ENCODE measurements at places on chromosomes 11 and 22. TPM values are rescaled to one million over a fixed set of nuclear protein-coding genes. Genes with fewer than 3 reads are reported as not detected.

DNA sequence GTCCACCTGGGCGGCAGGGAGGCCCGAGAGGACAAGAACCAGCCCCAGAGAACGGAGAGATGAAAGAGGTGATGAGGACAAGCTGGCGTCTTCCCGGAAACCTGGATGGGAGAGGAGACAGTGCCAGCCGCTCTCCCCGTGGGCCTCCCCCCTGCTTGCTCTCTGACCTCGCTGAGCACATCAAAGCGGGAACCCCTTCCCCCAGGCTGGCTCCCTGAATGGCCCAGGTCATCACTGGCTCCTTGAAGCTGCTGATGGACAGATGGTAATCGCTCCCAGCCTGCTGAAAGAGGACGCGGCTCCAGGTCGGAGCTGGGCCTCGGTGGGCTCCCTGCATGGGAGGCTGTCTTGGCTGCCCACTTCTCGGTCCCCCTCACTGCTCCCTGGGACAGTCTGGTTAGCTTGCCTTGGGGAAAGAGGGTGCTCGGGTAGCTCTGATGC, 18.4 kb downstream of the RPUSD4 start:
- H3K27me3 ChIP-seq, result no peaks in the 10 kb centered on the region
- no peak overlapping the region for H3K4me3 ChIP-seq
- no peak overlapping the region for H3K27ac ChIP-seq
- H3K36me3 ChIP-seq, result peaks cover 20% of the 10 kb centered on the region
- H3K4me1 ChIP-seq, result peaks cover 9% of the 10 kb centered on the region

Gene HSPA8
- 2,567 TPM for polyA plus RNA-seq

GRCh38 chr11:96342014-96342960, 708 bp downstream of the MAML2 start:
- peak overlapping the region; percentile 58 for H3K4me3 ChIP-seq
- no peak for DNase-seq
- no peaks in the 10 kb centered on the region for H3K36me3 ChIP-seq
- H3K27me3 ChIP-seq, result no peaks in the 10 kb centered on the region
- H3K27ac ChIP-seq, result peak overlapping the region; percentile 81

GRCh38 chr11:35621620-35622019, 3.4 kb downstream of the FJX1 start:
- no peaks in the 10 kb centered on the region for H3K36me3 ChIP-seq
- H3K27ac ChIP-seq, result peak overlapping the region; percentile 95
- no peak for DNase-seq
- peaks cover 54% of the 10 kb centered on the region for H3K4me1 ChIP-seq

DNA sequence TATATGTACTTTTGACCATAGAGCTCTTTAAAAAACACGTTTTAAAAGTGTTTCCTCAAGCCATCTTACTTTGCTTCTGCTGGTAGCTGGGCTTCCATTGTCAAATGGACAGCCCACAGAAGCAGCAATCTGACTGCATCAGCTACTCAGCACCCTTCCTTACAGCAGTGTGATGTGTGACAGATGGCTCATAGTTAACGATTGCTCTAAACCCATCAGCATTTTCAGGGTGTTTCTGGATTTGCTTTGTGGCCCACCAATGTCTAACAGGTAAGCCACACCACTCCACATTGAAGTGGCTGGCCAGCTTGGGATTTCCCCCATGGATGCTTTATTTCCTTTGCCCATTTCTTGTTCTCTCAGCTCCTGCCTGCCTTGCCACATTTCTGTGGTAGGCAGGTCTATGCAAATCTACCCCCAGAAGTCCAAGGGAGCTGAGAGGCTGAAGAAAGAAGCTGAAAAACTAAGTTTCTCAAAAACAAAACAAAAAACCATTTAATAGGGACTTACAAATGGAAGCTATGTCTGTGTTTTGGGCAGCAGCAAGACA, 7.3 kb upstream of the FAR1 start:
- no peak for DNase-seq
- H3K27me3 ChIP-seq, result no peaks in the 10 kb centered on the region
- H3K27ac ChIP-seq, result no peak overlapping the region
- peaks cover 17% of the 10 kb centered on the region for H3K4me1 ChIP-seq
- H3K36me3 ChIP-seq, result no peaks in the 10 kb centered on the region
- no peak overlapping the region for H3K4me3 ChIP-seq

- no peak overlapping the region for H3K4me3 ChIP-seq
- DNase-seq, result no peak
- H3K27ac ChIP-seq, result no peak overlapping the region
- no peaks in the 10 kb centered on the region for H3K27me3 ChIP-seq
Observed at GRCh38 chr11:44223238-44223637, 86.7 kb downstream of the ALX4 start.
